ENCODE measurements at places on chromosomes 5 and 9.
A peak's percentile ranks its signal among the peaks of the same experiment; 100 is the strongest.

GRCh38 chr5:163727028-163727427 lies 221.6 kb downstream of the MAT2B start:
- no peak for DNase-seq

DNA sequence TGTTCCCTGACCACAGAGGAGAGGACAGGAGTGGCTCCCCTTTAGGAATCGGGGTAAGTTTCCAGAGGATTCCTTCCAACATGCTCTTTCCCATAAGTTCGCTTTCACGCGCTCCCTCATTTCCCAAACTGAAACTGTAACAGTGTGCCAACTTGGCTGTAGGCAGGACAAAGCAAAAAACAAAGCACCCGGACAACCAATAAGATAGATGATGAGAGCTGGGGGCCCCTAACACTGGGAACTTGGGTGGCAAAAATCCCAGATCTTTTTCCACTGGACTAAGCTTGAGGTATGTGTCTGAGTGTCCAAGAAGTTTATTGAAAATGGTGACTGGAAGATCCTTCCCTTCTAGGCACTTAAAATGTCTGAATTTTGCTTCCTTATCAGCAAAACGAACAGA lies 258.7 kb upstream of the IL12B start:
- DNase-seq: no peak

GRCh38 chr9:134130503-134131375 lies 5.1 kb upstream of the WDR5 start:
- DNase-seq: no peak

- no peak for DNase-seq
Observed at GRCh38 chr9:70590315-70590677, 175.8 kb upstream of the KLF9 start.

DNA sequence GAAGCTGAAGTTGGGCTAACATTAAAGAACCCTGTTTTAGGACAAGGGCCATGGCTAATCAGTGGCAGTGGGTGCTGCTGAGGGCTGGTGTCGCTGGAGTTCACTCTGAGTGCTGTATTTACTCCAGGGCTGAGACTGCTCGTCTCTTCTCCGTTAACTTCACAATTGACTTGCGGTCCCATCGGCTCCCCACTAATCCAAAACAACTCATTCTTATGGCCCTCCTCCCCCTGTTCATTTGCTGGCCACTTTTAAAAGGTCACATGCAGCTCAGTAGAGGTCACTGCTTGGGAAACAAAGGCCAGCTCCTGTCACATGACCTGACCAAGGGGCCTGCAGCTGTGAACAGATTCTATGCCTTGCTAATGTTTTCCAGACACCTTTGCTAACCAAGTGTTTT lies 38.4 kb downstream of the PTCH1 start:
- no peak for DNase-seq

GRCh38 chr5:98768960-98769209 lies 4.6 kb upstream of the RGMB start:
- no peak for DNase-seq

GRCh38 chr9:90451804-90452203 lies 190.8 kb downstream of the DIRAS2 start:
- no peak for DNase-seq

GRCh38 chr5:67824852-67825251 lies 390.7 kb upstream of the PIK3R1 start:
- no peak for DNase-seq

- DNase-seq: peak; percentile 18
Observed at GRCh38 chr5:36168737-36169136, 16.8 kb downstream of the SKP2 start.

GRCh38 chr5:151110122-151110681 lies 29.4 kb upstream of the TNIP1 start:
- DNase-seq: no peak

DNA sequence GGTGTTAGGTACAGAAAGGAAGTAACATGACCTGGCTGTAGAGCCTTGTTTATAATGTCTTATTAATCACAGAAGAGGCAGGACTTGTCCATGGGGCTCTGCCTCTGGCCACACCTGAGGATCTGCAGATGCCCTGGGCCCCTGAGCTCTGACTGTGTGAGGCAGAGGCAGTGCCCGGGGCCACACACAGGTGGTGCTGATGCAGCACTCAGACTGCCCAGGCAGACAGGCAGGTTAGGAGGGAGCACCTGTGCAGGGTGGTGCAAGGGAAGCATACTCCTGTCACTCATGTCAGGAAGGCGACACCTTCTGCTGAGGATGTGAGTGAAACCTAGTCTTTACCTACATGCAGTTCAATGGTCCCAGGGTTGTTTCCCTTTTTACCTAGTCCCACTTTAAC lies 88.7 kb downstream of the CFAP90 start:
- no peak for DNase-seq
